ENCODE measurements at places on chromosomes 13 and 19.
A peak's percentile ranks its signal among the peaks of the same experiment; 100 is the strongest.

- DNase-seq = no peak
These were observed 57.8 kb upstream of the POSTN start for GRCh38 chr13:37656247-37656940.

GRCh38 chr19:47603706-47604565, 5.0 kb upstream of the BICRA start:
- DNase-seq = peak; percentile 24

GRCh38 chr13:74597526-74597925, 463.3 kb upstream of the KLF12 start:
- DNase-seq = no peak

- DNase-seq = no peak
These were observed 23.9 kb upstream of the LPAR6 start for GRCh38 chr13:48436661-48437288.

GRCh38 chr19:29680447-29680846, 15.2 kb downstream of the PLEKHF1 start:
- DNase-seq = peak; percentile 78

DNA sequence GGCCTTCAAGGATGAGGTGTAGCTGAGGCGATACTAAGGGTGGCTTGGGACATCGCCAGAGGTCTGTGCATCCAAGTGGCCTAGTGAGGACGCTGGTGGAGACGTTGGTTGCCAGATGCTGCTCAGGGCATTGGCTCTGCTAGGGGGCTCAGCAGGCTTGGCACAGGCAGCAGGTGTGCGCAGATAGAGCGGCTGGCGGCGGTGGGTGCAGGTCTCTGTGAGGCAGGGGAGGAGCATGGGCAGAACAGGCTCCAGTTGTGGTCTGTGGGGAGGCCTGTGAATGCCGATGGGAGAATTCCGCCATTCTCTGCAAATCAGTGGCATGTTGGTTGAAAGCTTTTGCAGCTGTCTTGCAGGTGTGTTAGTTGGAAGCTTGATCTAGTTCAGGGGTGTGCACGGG, 21.2 kb downstream of the PRAM1 start:
- no peak for DNase-seq

GRCh38 chr13:93338030-93338429, 111.4 kb downstream of the GPC6 start:
- no peak for DNase-seq

GRCh38 chr13:92259523-92259922, 861.1 kb downstream of the GPC5 start:
- peak; percentile 32 for DNase-seq

DNA sequence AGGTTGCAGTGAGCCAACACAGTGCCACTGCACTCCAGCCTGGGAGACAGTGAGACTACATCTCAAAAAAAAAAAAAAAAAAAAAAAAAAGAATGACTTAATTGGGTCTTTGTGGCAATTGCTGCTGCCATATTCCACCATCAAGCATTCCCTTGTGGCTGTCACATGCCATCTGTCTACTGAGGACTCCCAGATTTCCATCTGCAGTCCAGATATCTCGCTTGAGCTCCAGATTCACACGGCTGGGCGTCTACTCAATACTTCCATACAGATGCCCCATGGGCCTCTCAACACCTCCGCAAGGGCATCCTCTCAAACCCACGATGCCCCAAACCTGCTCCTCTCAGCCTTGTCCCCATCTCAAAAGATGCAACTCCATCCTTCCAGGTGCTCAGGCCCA, 12.9 kb downstream of the TMEM143 start:
- DNase-seq = no peak

DNA sequence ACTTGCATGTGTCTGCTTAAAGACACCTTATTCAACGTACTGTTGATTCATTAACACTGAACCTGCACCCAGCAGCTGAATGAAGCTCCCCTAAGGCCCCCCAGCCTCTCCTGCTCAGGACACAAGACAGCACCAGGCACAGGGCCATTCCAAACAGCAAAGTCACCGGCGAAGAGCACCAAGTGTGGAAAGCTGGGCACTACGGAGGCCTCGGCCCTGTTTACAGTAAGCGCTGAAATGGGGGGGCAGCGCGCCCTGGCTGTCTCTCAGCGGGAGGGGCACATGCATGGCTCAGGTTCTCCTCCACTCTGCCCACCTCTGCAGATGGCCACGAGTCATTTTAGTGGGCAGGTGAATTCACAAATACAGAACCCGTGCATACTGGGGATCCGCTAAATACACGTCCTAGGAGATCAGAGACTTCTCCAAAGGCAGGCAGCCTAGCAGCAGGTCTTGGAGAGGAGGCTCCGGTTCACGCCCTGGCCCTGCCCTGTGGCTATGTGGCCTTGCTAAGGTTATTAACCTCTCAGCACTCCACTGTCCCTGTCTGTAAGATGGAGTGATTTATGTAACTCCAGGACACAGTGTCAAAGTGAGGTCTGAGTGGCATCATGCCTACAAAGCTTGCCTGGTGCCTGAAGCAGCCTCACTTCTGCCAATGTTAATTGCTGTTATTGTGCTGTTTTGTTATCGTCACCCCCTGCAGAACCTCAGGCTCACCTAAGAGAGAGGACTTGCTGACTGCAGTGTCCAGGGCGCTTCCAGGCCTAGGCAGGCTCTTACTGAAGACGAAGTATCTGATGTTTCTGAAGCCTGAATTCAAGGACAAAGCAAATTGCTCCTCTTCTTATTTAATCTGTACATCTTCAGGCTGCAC, 207.4 kb upstream of the SOX1 start:
- no peak for DNase-seq

GRCh38 chr13:62065016-62065415, 649.4 kb upstream of the PCDH20 start:
- no peak for DNase-seq

- no peak for DNase-seq
These were observed 28.9 kb downstream of the FAAP24 start for GRCh38 chr19:33000910-33001309.

DNA sequence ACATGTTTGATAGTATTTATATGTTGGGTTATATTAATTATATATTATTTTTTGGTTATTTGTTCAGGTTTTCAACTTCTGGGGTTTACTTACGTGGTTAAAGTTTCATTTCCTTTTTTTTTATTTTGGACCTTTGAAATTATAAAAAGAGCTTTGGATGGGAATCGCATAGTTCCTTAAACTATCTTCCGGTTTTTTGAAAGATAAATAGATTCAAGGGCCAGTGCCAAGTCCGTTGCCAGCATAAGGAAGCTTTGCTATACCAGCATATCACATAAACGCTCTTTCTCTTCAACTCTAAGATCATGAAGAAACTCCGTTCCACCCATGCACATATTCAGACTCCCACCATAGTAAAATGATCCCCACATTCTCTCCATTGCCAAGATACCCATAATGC, 7.4 kb upstream of the OXGR1 start:
- DNase-seq = peak; percentile 35

- DNase-seq = no peak
These were observed 19.1 kb upstream of the CXCL17 start for GRCh38 chr19:42461700-42462324.

- DNase-seq = peak; percentile 88
These were observed 3.3 kb downstream of the FCGRT start for GRCh38 chr19:49515767-49516166.

DNA sequence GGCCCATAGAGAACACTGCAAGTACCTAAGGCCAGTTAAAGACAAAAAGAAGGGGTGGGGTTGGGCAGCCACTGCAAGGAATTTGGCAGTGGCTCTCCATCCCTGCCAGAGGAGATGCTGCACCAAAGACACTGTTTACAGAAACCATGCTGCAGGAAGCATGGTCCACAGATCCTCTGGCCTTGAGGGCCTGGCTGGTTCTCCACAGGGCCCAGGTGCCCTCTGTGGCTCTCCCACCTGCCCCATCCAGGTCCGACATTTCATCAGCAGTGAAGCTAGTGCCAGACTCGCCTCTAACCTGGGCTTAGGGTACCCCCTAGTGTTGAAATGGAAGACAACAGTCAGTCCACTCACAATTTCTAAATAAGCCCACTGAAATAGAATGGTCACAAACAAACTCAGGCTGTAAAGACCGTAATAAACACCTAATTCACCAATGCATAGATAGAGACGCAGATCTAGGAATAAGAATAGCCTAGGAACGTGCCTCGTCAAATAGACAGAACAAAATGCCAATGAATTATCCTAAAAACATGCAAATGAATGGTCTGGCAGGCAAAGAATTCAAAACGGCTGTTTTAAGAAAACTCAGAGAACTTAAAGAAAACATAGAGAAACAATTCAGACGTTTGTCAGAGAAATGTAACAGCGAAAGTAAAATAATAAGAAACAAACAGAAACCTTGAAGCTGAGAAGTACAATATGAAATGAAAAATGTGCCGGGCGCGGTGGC, 23.3 kb downstream of the LYPD4 start:
- DNase-seq = peak; percentile 79

- DNase-seq = no peak
These were observed 15.5 kb downstream of the DPF1 start for GRCh38 chr19:38208571-38208970.

- no peak for DNase-seq
These were observed 2.2 kb downstream of the PSMD8 start for GRCh38 chr19:38376576-38376975.

DNA sequence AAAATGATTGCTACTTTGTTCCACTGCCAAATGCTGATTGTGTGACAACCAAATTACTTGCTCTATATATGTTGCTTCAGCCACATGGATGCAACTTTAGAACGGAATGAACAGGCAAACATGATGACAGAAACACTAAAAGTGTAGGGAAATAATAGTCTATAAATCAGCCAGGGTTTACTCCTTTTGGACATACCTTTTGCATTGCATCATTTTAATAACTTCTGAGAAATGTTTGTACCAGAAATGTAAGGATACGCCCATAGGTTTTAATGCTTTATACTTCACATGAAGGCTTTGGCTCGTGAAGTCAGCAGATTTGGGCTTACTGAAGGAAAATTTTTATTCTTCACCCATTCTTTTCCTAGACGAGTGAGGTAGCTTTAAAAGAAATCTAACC, 141.0 kb downstream of the POSTN start:
- DNase-seq = no peak

DNA sequence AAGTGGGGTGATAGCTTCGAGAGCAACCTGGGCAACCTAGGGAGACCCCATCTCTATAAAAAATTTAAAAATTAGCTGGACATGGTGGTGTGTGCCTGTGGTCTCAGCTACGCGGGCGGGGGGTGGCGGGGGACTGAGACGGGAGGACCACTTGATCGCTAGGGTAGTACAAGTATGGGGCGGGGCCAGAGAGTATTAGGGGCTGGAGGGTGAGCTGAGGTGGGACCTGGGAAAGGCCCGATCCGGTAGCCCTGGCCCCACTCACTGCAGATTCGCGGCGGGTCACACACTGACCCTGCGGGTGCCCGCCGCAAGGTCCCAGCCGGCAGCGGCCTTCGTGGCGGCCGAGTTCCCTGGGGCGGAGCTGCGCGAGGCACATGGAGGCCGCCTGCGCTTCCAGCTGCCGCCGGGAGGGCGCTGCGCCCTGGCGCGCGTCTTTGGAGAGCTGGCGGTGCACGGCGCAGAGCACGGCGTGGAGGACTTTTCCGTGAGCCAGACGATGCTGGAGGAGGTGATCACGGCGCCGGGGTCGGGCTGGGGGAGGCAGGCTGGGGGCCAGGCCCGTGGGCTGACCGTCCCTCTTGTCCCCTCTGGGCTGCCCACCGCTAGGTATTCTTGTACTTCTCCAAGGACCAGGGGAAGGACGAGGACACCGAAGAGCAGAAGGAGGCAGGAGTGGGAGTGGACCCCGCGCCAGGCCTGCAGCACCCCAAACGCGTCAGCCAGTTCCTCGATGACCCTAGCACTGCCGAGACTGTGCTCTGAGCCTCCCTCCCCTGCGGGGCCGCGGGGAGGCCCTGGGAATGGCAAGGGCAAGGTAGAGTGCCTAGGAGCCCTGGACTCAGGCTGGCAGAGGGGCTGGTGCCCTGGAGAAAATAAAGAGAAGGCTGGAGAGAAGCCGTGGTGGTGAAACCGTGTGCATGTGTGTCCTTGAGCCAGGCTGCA, 2.0 kb upstream of the ARHGAP45 start:
- DNase-seq = peak; percentile 74

- DNase-seq = no peak
These were observed 43.6 kb upstream of the UBAC2 start for GRCh38 chr13:99157046-99157445.

DNA sequence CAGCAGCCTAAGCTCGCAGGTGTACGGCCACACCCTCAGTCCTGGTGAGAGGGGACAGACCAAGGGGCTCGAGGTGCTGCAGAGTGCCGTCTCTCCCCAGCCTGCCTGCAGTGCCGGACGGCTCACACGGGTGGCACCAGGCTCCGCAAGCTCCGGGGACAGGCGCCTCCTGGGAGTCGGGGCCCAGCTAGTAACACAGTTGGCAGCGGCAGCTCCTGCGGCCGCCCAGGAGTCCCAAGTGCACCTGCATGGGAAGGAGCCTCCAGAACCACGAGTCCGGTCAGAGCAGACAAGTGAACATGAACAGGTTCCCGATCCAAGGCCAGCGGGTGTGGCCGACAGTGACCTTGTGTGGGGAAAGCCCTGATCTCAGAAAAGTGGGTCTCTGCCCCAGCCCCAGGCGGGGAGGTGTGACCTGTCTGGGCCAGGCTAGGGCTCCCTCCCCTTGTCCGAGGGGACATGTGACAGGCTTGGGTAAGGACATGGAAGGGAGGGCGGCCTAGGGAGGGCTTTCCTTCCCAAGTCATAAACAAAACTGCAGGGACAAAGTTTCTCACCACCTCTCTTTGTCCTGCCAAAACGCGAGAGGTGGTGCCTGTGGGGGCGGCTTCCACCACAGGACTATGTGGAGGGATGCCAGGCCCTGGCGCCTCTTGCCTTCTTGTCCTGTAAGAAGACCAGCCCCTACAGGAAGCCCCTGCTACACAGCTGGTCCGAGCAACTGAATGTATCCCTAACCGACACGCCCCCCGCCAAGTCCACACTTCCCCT, 46.5 kb downstream of the MLLT1 start:
- no peak for DNase-seq

DNA sequence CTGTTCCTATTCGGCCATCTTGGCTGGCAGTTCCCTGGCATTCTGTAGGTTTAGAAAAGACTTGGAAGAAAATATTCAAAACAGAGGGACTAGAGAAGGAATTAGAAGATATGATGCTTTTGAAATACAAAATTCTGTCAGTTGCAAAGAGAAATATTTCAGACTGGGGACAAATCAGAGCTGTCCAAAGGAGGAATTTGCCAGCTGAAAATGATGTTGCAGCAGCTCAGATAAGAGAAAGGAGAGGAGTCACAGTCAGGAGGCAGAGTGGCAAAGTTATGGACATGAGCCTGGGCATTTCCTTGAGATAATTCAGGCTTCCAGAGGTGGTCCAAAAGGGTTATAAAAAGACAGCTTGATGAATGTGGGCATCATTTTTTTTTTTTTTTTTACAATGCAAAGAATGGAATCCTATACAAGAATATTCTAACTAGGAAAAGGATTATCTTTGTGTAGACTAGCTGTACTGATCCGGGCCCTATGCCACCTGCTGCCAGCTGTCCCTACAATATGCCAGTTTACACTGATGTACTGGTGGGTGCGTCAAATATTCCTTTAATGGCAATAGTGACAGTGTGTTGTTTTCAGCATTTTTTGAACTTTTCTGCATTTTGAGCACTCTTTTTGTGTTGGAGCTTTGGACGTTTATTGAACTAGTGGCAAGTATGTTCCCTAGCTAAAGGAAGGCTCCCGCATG, 31.8 kb upstream of the CBY2 start:
- no peak for DNase-seq

- DNase-seq = no peak
These were observed 34.0 kb downstream of the ITM2B start for GRCh38 chr13:48266701-48267639.

GRCh38 chr19:31378404-31378803, 29.2 kb upstream of the TSHZ3 start:
- DNase-seq = no peak
